ENCODE measurements at places on chromosomes 2 and 18. TPM values are rescaled to one million over a fixed set of nuclear protein-coding genes. Genes with fewer than 3 reads are reported as not detected.

The NRP2 gene
- 11.0 TPM for total RNA-seq

The GNAL gene
- total RNA-seq = 0.64 TPM

The KCNE4 gene
- 1.1 TPM for total RNA-seq

The KRTCAP3 gene
- 29.9 TPM for total RNA-seq

The RTP5 gene
- total RNA-seq = not detected

The C2orf81 gene
- total RNA-seq = 1.2 TPM

GRCh38 chr2:143754742-143755141, 625.5 kb downstream of the ARHGAP15 start:
- no peak overlapping the region for H3K27ac ChIP-seq
- no peaks in the 10 kb centered on the region for H3K27me3 ChIP-seq

GRCh38 chr2:37711308-37711731, 39.9 kb upstream of the CDC42EP3 start:
- H3K27ac ChIP-seq = no peak overlapping the region
- DNase-seq = no peak
- no peak overlapping the region for H3K4me3 ChIP-seq

DNA sequence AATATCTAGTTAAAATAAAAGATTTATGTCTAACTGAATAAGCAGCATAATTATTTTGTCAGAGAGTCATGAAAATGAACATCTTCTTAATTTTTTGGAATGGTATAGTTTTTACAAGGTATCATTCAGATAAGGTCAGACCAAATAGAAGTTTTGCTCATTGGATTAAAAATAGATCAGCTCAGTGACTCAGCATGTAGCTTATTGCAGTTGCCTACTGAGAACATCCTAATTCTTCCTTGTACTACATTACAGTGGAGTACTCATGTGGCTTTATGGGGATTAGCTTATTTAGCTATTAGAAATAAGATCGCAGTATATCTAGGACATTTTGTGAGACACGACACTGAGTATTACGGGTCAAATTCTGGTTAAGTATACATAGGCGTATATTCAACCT, 38.2 kb upstream of the PPM1B start:
- no peaks in the 10 kb centered on the region for H3K4me1 ChIP-seq
- DNase-seq = no peak
- H3K4me3 ChIP-seq = no peak overlapping the region
- H3K27ac ChIP-seq = no peak overlapping the region
- no peaks in the 10 kb centered on the region for H3K27me3 ChIP-seq

DNA sequence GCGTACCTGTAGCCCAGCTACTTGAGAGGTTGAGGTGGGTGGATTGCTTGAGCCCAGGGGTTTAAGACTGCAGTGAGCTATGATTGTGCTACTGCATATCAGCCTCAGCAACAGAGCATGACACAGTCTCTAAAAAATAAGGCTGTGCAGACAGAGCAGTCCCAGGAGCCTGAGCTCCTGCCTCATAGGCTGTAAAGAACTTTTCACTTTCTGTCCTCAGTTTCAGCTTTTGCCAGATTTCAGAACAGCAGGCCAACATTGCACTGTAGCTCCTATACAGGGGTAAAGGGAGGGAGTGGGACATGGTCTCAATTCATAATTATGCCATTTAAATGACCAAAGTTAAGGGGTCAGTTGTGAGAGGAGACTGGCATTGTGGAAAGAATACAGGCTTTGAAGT, 150.6 kb downstream of the GALNT1 start:
- H3K27me3 ChIP-seq = no peaks in the 10 kb centered on the region
- no peaks in the 10 kb centered on the region for H3K4me1 ChIP-seq
- H3K4me3 ChIP-seq = no peak overlapping the region
- DNase-seq = no peak

DNA sequence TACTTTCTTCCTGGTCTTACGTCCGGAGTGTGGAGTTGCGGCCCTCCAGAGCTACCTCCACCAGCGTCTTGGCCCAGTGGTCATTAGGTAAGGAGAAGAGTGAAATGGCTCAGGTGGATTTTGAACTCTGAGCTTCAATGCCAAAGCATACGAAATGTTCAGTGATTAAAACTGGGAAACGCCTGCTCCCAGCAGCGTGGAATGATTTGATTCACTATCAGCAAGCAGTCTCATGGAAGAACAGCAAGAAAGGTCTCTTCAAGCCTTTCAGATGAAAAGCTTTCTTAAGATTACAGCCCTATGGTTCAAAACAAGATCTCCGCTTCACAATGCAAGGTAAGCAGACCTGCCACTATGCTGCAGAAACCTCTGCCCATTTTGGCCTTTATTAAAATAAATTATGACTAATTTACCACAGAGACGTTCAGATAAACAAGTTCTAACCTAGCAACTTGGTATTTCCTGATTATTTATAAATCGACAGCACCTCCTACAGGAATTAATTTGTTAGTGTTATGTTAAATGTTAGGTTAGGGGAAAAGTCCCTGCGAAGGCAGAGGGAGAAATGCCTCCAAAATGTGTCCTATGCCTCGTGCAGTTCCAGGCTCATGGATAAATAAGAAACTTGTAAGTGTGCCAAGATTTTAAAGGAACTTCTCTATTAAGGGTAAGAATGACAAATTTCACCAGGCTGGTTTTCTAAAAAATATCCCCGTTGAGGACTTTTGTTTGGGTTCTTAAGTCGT, 10.1 kb downstream of the SP9 start:
- no peak overlapping the region for H3K27ac ChIP-seq
- no peak overlapping the region for H3K4me3 ChIP-seq
- H3K4me1 ChIP-seq = peaks cover 7% of the 10 kb centered on the region

- H3K36me3 ChIP-seq = no peaks in the 10 kb centered on the region
- peak; percentile 32 for DNase-seq
- no peak overlapping the region for H3K27ac ChIP-seq
- H3K4me1 ChIP-seq = no peaks in the 10 kb centered on the region
These were observed 50.2 kb downstream of the TEX44 start for GRCh38 chr2:231642631-231643494.

DNA sequence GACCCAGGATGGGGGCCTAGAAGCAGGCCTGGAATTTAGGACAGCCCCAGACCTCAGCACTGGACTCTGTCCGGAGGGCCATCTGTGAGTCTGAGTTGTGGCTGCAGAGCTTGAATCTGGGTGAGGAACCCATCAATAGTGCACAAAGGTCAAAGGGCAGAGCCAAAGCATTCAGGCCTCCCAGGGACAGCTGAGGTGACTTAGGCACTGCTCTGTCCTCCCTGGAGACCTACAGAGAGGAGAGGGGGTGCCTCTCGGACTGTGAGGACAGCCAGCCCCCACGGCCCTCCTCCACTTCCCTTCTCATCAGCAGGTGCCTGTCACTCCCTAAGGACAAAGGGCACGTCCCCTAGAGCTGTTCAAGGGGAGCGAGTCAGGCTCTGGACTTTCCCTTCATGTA, 25.1 kb upstream of the PRLH start:
- H3K27me3 ChIP-seq = no peaks in the 10 kb centered on the region
- no peaks in the 10 kb centered on the region for H3K4me1 ChIP-seq
- H3K4me3 ChIP-seq = no peak overlapping the region
- no peak for DNase-seq
- no peaks in the 10 kb centered on the region for H3K36me3 ChIP-seq

DNA sequence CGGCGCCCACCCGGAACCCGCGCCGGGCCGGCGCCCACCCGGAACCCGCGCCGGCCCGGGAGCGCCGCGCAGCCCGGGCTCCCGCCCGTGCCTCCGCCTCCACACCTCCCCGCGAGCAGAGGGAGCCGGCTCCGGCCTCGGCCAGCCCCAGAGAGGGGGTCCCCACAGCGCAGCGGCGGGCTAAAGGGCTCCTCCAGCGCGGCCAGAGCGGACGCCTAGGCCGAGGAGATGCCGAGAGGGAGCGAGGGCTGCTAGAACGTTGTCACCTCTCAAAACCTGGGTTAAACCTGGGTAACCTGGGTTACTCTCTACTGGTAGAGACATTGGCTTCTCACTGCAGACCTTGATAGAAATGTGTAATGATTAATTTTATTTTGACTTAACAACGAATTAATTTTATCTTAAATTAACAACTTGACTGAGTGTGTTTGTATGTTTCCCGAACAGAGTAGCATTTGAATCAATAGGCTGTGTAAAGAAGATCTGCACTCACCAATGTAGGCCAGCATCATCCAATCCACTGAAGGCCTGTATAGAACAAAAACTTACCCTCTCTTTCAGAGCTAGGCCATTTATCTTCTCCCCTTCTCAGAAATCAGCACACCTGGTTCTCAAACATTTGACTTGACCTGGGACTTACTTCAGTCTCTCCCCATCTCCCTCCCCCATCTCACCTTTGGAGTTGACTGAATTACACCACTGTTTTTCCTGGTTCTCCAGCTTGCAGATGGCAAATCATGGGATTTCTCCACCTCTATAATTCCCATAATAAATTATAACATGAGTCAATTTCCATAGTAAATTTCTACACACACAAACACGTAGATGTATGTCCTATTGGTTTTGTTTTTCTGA, 242.7 kb downstream of the ASXL3 start:
- no peaks in the 10 kb centered on the region for H3K36me3 ChIP-seq
- no peaks in the 10 kb centered on the region for H3K27me3 ChIP-seq
- H3K4me1 ChIP-seq = no peaks in the 10 kb centered on the region
- H3K27ac ChIP-seq = no peak overlapping the region
- H3K4me3 ChIP-seq = peak overlapping the region; percentile 43

DNA sequence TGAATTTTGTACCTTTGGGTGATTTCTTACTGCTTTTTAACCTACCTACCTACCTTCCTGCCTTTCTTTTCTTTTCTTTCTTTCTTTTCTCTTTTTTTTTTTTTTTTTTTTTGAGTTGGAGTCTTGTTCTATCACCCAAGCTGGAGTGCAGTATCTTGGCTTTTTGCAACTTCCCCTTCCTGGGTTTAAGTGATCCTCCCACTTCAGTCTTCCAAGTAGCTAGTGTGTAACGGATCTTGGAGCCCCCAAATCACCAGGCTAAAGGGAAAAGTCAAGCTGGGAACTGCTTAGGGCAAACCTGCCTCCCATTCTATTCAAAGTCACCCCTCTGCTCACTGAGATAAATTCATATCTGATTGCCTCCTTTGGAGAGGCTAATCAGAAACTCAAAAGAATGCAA, 61.3 kb downstream of the DDX18 start:
- DNase-seq = no peak
- no peaks in the 10 kb centered on the region for H3K4me1 ChIP-seq
- H3K36me3 ChIP-seq = no peaks in the 10 kb centered on the region
- no peaks in the 10 kb centered on the region for H3K27me3 ChIP-seq
- H3K27ac ChIP-seq = no peak overlapping the region

- peak; percentile 35 for DNase-seq
- H3K36me3 ChIP-seq = no peaks in the 10 kb centered on the region
- H3K4me3 ChIP-seq = no peak overlapping the region
- H3K4me1 ChIP-seq = no peaks in the 10 kb centered on the region
These were observed 99.9 kb downstream of the NFATC1 start for GRCh38 chr18:79495591-79496071.

DNA sequence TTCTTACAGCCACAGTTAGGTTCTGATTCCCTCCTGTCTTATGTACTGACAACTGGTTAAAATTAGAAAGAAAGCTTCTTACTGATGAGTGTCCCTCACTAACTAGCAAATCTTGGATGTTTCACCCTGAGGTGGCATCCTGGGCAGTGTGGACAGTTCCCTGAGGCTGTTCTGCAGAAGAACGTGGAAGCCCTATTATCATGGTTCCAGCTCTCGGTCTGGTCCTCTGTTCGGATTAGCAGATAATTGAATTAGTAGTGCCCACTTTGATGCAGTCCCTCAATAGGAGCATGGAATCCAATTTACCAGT, 381.7 kb upstream of the NT5C1B start:
- no peak overlapping the region for H3K27ac ChIP-seq
- H3K36me3 ChIP-seq = no peaks in the 10 kb centered on the region
- no peak overlapping the region for H3K4me3 ChIP-seq
- H3K4me1 ChIP-seq = no peaks in the 10 kb centered on the region

DNA sequence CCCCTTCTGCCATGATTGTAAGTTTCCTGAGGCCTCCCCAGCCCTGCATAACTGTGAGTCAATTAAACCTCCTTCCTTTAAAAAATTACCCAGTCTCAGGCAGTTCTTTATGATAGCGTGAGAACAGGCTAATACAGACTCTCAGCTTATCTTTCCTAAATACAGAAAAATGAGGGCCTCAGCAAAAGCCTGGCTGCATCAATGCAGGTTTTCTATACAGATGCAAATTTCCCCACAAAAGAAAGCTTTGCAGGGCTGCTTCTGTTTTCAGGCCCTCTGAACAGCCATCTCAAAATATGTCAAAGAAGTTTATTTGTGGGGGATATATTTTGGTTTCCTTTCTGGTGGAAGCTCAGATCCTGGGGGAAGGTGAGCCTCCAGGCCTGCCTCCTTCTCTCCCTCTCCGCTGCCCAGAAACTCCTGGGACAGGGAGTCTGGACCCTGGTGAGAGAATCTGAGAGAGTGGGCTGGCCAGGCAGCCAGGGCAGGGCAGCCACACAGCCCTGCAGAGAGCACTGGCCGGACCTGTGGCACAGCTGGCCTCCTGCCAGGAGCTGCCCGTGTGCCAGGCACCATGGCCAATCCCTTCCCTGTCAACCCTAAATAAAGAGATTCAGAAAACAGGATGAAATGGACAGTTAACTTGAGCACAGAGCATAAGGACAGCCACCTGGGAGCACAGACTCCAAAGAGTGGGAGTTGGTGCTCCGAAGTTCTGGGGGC, 21.6 kb upstream of the AGXT start:
- no peak for DNase-seq
- H3K4me1 ChIP-seq = no peaks in the 10 kb centered on the region
- no peaks in the 10 kb centered on the region for H3K36me3 ChIP-seq
- no peak overlapping the region for H3K27ac ChIP-seq

DNA sequence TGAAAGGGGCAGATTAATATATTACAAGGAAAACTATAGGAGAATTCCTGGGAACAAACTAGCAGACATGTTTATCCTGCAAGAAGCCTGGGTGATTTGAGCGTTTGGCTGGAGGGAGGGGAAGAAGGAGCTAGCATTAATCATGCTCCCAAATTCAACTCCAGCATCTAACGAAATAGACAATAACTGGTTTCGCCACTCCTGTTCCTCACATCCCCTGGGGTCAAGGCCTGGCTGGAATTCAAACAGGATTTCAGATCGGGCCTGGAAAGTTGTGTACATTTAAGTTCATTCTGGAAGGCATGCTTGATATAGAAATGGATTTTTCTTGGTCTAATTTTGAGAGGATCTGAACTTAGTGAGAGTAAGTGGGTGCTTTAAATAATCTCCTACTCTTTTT, 126.1 kb upstream of the CTAGE1 start:
- no peak for DNase-seq
- H3K4me3 ChIP-seq = no peak overlapping the region
- H3K27me3 ChIP-seq = no peaks in the 10 kb centered on the region
- no peak overlapping the region for H3K27ac ChIP-seq
- H3K4me1 ChIP-seq = no peaks in the 10 kb centered on the region
- no peaks in the 10 kb centered on the region for H3K36me3 ChIP-seq

DNA sequence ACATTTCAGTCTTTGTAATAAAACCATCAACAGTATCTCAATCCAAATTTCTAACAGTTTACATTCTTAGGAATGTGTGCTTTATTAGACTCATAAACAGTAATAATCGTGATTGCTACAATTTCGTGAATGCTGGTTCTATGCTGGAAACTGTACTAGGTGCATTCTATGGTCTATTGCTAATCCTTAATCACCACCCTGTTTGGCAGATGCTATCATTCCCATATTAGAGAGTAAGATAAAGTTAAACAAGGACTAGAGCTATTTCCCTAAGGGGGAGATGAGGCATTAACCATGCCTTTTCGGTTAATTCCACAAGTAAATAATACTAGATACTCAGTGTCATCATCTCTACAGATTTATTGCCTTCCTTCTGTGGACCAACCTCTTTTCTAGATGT, 244.0 kb downstream of the PAX3 start:
- no peak for DNase-seq
- H3K4me1 ChIP-seq = no peaks in the 10 kb centered on the region
- peaks cover 8% of the 10 kb centered on the region for H3K27me3 ChIP-seq
- H3K4me3 ChIP-seq = no peak overlapping the region

GRCh38 chr2:157940024-157940423, 63.9 kb upstream of the ACVR1 start:
- H3K36me3 ChIP-seq = no peaks in the 10 kb centered on the region
- no peaks in the 10 kb centered on the region for H3K27me3 ChIP-seq
- no peak overlapping the region for H3K4me3 ChIP-seq
